Esophagus squamous epithelium (tissue), 5 donors: ENCODE measurements at places on chromosomes 11 and 22.

- no peak for DNase-seq
These were observed 5.9 kb downstream of the TMEM134 start for GRCh38 chr11:67463186-67463585.

- no peak for DNase-seq
These were observed 38.4 kb downstream of the GRK3 start for GRCh38 chr22:25602916-25603315.

DNA sequence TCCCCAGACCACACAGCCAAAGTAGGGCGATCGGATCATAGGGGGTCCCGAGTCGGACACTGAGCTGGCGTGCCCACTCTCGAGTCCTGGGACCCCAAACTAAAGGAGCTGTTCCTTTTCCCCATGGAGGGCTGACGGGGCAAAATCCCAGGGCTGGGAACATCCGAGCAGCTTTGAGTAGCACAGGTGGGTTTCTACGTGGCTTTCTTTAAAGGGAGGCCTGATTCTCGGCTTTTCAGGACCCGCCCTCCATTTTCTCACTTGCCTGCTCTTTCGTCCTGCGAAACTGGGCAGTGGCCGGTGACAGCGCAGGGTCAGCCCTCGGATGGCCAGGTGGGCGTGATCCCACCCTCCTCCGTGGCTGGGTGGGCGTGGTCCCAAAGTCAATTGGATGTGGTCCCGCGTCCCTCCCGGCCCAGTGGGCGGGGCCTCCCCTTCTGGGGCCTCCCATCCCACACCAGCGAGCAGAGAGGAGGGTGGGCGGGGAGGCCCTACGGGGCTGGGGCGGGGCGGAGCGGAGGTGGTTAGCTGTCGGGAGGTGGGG is 17.5 kb upstream of the TXNRD2 start:
- no peak for DNase-seq

- DNase-seq, result no peak
These were observed 7.5 kb downstream of the DPAGT1 start for GRCh38 chr11:119093942-119094815.

DNA sequence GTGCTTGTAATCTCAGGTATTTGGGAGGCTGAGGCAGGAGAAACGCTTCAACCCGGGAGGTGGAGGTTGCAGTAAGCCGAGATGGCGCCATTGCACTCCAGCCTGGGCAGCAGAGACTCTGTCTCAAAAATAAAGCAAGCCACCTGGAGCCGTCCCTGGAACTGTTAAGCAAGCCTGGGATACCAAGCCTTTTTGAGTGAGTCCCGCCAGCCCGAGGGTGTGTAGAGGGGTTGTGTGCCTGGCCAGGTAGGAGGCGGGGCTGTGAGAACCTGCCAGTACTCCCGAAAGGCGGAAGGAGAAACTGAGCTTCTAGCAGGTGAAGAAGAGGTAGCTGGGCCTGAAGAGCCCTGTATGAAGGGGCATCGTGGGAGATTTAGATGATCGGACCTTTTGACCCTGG is 52.4 kb downstream of the TRIOBP start:
- no peak for DNase-seq

GRCh38 chr11:119319136-119319699 is 2.3 kb upstream of the MCAM start:
- no peak for DNase-seq

DNA sequence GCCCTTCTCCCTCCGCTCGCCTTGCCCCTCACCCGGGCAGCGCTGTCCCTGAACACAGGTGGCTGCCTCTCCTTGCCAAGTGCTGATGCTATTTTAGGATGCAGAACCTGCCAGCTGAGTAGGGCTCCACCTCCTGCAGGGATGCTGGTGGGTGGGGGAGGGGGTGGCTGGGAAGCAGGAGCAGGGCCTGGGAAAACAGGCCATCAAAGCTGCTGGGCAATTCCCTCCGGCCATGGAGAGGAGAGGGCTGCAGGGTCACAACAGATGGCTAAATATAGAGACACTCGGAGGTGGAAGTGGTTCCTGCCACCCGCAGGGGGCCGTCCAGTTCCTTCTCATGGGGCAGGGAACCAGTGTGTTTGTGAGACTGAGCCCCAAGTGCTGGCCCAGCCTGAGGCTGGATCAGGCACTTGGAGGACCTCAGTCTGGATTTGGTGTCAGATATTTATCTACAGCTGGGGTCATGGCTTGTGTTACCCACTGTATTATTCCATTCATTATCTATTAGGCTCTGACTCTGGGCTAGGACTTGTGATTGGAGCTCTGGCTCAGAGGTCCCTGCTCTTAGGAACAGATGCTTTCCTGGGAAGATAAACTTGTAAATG is 59.6 kb downstream of the LRRC32 start:
- no peak for DNase-seq

DNA sequence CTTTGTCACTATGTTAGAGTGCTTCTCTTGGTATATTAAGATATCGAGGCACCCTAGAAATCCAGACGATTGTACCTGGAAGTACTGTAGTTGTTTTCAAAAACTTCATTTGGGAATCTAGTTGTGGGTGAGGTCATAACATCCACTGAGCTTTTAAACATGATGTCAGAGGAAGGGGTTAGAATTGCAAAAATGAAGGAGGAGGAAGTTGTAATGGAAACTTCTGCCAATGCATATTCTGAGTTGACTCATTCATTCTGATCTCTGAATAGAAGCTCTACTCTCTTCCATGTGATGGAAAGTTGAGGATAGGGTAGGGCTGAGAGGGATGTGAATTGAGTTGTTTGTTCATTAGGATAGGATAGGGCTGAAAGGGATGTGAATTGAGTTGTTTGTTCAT is 7.7 kb downstream of the CD44 start:
- DNase-seq, result no peak

DNA sequence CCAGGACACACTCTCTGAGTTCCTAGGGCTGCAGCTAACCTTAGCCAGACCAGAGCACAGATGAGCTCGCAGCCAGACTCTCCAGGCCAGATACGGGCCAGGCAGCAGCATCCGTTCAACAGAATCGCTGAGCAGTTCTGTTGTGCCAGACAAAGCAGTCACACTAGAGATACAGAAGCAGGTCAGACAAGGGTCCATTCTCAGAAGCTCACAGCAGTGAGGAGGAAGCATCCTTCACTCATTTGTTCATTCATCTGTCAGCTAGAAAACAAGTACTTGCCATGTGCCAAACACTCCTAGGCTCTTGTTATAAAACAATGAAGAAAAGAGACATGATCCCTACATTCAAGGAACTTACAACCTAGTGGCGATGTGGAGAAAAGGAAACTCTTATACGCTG is 2.6 kb downstream of the LMO2 start:
- no peak for DNase-seq

DNA sequence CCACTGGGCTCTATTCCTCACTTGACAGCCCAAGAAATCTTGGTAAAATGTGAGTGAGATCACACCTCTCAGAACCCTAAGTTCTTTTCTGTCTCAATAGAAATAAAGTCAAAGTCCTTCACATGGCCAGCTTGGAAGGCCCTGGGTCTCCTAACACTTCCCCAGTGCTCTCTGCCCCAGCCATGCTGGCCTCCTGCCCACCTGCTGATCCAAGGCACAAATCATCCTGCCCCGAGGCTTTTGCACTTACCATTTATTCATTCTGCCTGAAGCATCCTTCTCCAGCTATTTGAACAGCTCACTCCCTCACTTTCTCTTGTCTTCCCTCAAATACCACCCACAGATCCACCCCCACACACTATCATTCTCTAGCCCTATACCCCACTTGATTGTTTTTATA is 26.4 kb downstream of the ISX start:
- no peak for DNase-seq

GRCh38 chr11:40187295-40187694 is 1272.2 kb downstream of the LRRC4C start:
- no peak for DNase-seq

GRCh38 chr11:95991545-95991944 is 67.6 kb upstream of the MTMR2 start:
- no peak for DNase-seq

DNA sequence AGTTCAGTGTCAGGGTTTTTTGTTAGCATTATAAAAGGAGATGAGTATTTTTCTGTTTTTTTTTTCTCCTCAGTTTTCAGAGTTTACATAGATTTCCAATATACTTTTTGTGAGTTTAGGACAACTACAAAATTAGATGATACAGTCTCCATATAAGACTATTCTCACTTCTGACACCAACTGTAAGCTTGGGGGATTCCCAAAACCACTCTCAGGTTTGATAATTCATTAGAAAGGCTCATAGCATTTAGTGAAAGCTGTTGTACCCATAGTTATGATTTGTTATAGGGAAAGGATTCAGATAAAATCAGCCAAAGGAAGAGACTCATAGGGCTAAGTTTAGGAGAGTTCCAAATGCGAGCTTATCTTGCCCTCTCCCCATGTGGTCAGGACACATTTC is 24.1 kb downstream of the CUL5 start:
- no peak for DNase-seq

- DNase-seq, result no peak
These were observed 57.3 kb downstream of the WNT7B start for GRCh38 chr22:45919504-45920286.

DNA sequence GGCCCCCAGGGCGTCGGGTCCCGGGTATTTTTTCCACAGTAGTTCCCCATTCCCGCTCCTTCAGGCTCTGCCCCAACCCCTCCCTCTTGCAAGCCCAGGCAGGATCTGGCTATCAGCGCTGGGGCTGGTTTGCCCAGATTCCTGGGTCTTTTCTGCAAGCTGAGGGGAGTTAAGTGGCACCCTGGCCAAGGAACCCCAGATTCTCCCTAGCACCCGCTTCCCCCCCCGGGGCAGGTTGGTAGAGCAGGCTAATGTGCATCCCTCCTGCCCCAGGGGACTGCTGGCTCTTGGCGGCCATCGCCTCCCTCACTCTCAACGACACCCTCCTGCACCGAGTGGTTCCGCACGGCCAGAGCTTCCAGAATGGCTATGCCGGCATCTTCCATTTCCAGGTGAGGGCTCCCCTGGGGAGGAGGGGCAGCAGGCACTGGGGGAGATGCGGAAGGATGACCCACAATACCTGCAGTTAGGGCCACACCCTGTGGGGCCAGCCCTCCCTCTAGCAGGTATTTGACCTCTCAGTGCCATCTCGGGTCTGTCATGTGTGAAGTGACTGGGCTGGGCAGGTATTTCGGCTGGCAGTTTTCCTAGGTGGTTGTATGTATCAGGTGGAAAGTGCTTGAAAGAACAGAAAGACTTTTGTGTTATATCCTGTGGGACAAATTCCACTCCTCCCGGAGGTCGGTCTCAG is 1.6 kb downstream of the CAPN1 start:
- no peak for DNase-seq

GRCh38 chr11:118295199-118295598 is 9.3 kb upstream of the CD3E start:
- DNase-seq, result no peak

- no peak for DNase-seq
These were observed 2.5 kb upstream of the EIF4ENIF1 start for GRCh38 chr22:31492151-31492550.

DNA sequence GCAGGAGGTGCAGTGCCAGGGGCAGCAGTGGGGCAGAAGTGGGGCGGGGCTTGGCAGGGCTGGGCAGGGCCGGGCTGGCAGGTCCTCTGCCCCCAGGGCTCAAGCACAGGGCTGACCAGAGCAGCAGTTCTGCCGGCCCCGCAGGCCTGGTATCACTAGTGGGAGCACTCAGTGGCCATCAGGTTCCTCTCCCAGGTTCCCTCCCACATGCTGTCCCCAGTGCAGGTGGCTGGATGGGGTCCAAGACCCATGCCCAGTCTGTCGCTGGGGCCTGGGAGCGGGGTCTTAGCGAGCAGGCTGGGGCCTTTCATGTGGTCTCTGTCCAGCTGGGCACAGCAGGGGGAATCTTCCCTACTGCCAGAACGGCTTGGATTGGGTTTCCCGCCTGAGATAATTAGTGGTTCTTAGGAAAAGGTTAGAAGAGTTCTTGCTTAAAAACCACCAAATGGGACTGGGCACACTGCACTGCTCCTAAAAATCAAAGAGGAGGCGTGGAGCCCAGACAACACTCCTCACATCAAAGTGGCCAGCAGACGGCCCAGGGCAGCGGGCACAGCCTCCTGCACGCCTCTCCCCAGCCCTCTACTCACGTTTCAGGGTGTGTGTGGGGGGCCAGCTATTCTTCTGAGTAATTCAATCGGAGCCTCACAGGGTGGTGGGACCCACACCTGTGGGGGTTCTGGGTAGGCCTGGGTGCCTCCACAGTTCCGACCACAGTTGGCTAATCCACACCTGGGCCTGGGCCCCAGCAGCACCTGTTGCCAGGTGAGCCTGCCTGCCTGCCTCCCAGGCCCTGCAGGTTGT is 45.6 kb downstream of the TPCN2 start:
- no peak for DNase-seq

DNA sequence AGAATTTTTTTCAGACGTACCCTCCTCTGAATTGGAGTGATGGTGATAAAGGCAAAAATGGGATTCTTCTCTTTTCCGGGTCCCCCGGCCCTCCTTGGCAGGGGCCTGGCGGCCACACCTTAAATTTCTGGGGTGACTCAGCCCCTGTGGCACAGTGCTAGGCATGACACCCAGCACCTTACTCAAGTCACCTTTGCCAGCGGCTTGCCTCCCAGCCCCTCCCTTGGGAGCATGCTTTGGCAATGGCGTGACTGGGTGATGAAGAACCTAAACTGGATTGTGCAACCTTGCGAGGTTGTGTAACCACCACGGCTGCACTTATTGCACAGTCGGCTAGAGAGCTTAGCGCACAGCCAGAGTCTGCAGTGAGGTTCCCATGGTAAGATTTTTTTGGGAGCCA is 16.2 kb upstream of the LDLRAD3 start:
- DNase-seq, result peak; percentile 3

DNA sequence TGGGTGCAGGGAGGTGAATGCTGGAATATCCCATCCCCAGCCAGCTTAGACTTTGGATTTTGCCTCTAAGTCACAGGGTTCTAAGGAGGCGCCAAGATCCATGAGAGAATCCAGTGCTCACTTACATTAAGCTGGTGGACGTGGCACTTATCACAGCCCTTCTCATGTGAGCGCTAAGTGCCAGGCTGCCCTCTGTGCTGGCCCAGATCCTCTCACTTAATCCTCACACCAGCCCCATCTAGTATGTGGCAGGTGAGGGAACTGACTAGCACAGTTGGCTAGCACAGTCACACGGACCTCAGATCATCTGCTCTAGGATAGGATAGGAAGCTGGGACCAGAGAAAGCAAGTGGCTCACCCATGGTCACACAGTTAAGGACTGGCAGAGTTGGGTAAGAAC is 3.6 kb downstream of the HMOX1 start:
- DNase-seq, result no peak

DNA sequence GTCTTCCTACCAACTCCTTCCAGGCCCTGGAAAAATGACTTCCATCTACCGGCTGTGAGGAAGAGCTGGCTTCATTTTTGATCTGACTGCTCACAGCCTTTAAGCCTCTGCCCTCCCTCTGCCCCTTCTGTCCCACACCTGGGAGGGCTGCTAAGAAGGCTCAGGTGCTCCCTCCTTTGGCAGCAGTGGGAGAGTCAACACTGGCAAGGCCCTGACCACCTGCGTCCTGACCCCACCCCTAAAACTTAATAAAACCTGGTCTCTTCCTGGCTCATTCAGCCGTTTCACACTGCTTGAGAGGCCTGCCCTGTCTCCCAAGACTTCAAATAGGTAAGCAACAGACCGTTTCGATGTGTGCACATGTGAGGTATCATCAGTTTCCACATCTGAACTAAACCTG is 52.1 kb upstream of the NFRKB start:
- no peak for DNase-seq

GRCh38 chr11:125351033-125351867 is 144.8 kb downstream of the FEZ1 start:
- DNase-seq, result no peak

GRCh38 chr11:126702987-126703386 is 297.6 kb downstream of the KIRREL3 start:
- no peak for DNase-seq
